ENCODE measurements at places on chromosomes 6 and 20.
A peak's percentile ranks its signal among the peaks of the same experiment; 100 is the strongest.

- DNase-seq: no peak
Measured at GRCh38 chr20:56343861-56344381, 14.9 kb upstream of the FAM210B start.

DNA sequence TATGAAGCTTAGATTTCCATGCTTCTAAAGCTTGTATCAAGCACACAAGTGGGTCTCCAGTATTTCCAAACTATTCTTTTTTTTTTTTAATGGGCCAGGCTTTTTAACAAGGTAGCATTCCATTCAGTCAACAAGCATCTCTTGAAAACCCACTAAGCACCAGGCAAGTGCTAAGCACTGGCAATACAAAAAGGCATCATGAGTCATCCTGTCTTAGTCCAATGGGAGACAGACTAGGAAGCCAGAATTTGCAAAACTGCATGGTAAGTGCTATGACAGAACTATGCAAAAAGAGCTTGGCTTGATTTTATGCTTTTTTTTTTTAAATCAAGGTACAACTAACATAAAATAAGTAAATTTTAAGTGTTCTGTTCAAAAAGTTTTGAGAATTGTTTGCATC is 109.3 kb upstream of the DST start:
- no peak for DNase-seq

- no peak for DNase-seq
Measured at GRCh38 chr20:30811885-30812671, 445.4 kb upstream of the DEFB115 start.

- DNase-seq: no peak
Measured at GRCh38 chr6:136501514-136501913, 48.7 kb downstream of the MAP7 start.

DNA sequence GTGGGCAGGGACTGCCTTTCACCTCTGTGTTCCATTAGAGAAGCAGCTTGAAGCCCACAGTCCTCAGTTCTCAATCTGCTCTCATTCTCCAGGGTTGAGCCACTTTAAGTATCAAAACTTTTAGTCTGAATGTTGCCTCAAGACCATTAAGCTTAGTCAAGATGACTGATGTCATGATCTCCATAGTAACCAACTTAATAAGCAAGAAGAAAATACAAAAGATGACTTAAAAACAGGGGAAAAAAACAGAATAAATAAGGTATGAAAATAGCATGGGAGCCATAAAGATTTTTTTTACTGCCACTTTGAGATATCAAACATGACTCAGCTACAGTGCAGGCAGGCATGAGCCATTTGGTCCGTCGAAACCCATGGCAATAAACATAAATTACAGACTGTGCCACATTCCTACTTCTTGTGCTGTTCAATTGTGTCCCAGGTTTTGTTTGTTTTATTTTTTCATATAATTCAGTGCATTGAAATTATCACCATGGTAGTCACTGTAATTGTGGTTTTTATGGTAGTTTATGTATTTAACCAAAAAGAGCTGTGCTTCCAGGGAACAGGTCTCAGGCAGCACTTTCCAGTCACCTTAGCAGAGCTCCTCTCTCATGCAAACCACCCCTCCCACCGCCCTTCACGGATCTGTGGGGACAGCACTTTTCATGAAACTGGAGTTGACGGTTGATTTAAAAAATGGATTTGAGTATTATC is 156.5 kb upstream of the INSM1 start:
- DNase-seq: no peak

DNA sequence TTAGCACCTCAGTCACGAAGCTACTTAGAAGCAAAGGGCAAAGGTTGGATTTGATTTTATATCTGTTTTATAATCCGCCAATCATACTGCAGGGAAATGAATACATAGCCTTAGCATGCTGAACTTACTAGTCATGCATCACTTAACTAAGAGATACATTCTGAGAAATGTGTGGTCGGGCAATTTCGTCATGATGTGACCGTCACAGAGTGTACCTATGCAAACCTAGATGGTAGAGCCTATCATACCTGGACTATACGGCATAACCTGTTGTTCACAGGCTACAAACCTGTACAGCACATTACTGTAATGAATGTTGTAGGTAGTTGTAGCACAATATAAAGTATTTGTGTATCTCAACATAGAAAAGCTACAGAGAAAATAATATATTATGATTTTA is 345.2 kb upstream of the RGS17 start:
- DNase-seq: no peak

DNA sequence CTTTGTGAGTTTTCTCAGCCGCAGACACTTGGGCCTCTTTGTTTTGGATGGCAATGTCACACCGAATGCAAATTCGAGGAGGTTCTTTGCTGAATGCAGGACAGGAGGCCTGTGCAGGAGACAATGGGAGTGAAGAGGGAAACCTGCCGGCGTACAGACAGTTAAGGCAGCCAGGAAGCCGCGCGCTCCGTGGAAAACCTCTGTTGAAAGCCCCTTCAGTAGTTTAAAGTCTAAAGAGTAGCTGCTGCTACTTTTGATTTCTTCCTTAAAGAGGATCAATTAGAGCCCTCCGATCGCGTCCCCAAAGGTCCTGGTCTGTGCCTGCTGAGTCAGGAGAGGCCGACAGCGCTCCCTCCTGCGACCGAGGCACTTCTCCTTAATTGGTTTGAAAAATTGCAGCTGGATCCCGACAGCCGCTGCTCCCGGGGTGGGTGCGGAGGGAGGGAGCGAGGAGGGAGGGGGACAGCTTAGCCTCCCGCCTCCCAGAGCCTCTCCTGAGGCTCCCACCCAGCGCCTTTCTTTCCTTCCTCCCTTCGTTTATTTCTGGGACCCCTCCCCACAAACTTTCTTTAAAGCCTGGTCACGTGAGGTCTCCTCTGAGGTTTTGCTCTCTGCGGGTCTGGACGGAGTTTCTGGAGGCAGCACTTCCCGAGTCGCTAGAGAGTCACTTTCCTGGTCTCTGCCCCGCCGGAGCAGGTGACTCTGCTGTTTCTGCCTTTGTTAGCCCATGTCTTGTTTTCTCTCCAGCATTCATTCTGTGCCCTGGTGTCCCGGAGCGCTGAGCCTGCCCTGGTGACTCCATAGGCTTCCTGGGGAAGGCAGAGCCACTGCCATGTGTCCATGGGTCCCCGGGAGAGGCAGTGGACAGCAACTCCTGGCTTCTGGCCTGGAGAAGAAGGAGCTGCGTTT is 22.3 kb upstream of the RPP40 start:
- DNase-seq: no peak

DNA sequence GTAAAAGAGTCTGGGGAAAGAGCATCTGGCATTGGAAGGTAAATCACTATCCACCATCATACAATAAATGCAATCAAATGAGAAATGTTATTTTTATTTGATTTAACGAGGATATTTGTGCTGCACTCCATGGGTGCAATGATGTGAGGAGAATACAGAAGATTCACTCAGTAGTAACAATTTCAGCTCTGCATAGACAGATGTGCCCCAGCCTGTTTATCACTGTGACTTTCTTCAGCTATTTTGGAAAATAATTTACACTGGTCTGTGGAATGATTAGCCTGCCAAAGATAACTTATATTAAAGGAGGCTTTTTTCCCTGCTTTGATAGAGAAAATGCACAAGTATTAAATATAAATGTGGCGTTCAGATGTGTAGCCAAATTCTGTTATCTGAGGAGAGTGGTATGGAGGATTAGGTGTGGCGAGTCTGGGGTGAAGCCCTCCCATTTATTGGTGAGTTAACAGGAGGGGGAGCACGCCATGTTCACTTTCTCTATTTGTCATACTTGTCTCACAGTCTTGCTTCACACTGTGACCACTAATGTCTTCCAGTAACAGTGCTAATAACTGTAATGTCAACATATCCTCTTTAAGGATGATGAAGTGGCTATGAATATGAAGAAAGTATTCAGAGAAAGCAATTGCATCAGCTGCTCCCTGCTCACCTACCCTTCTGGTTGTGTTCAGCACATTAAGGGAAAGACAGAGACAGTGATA is 645.6 kb downstream of the MMUT start:
- no peak for DNase-seq

DNA sequence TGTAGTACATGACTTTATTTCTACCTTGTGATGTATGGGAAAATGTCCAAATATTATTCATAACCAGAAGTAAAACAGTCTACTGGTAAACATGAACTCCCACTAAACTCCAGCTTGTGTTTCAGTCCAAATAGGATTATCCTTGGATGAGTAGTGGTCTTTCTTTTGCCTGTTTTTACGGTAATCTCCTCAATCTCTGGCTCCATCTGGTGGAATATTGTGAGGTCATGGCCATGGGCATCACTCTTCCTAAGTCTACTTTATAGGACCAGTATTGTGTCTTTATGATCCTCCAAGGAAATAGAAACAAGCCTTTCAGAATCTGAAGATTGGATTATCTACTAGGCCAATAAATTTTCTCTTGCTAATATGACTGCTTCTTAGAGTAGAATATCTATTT is 505.0 kb downstream of the BMP2 start:
- no peak for DNase-seq

GRCh38 chr6:138622967-138623366 is 123.7 kb upstream of the NHSL1 start:
- DNase-seq: no peak

- DNase-seq: peak; percentile 74
Measured at GRCh38 chr6:446418-447366, 55.1 kb downstream of the IRF4 start.

DNA sequence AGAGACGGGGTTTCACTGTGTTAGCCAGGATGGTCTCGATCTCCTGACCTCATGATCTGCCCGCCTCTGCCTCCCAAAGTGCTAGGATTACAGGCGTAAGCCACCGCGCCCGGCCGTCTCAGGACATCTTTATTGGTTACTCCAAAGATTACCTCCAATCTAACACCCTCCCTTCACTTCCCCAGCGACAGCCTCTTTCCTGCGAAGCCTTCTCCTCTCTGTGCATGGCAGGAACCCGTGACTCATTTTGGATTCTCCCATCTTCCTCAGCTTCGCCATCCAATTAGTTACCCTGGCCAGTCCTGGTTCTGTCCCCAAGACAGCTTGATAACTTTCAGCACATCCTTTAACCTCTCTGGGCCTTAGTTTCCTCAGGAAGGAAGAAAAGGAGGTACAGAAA is 51.3 kb upstream of the TOX2 start:
- DNase-seq: no peak

DNA sequence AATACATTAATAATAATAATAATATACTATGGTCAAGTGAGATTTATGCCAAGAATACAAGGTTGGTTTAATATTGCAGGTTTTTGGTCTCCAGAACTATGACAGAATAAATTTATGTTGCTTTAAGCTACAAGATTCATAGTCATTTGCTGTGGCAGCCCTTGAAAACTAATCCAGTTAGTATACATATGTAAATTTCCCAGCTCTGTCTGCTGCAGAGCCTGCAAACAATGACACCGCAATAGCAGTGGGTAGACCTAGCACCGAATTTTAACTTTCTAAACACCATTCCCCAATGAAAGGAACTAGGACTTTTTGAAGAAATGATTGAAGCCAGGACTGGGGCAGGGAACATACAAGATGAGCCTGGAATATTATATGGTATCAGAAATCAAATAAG is 647.7 kb upstream of the NRSN1 start:
- DNase-seq: no peak

DNA sequence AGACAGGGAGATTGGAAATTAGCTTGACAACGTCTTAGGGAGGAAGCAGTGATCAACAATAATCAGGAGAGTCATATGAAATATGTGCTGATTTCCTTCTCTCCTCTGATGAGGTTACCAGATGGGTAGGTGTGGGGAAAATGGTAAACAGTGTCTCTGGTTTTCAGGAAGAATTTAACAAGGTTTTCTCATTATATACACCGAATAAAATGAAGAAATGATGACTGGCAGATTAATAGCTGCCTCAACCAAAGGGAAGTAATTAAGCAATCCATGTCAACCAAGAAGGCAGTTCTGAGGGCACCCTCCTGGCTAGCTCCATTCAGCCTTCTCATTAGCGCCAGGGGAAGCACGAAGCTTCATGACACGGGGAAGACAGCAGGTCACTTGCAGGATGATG is 12.7 kb upstream of the RAMACL start:
- no peak for DNase-seq

GRCh38 chr20:59175002-59175401 is 11.4 kb downstream of the ZNF831 start:
- DNase-seq: no peak

DNA sequence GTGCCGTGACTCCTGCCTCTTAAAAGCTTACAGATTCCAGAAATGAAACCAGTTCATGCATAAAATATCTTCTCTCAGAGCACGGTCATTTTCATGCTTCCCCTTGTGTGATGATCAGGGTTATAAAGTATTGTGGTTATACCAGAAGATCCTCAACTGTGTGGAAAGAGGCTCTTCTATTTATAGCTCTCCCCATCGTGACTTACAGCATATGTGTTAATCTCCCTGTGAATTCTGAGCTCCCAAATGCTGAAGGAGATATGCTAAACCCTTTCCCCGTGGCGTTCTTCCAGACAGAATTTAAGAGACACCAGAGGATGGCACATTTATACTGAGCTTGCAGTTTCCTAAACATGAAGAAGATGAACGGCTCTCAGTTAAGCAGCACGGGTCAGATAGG is 158.8 kb downstream of the CDH26 start:
- DNase-seq: no peak

DNA sequence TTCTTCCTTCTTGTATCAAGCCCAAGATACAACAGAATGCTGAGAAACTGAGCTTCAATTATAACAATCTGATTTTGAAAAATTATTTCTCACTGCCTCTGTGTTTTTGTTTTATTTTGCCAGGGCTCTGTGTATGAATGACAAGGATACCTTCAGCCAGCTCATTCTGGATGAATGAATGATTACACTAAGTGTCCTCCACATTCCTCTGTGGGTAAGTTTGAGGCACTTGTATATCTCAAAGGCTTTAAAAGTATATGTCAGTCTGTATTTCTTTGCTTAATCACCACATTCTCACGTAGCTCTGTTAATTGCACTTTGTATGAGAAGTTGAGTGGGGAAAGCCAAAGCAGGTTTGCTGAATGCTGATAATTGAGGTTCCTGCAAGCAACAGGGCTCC is 95.1 kb downstream of the TIAM2 start:
- no peak for DNase-seq

DNA sequence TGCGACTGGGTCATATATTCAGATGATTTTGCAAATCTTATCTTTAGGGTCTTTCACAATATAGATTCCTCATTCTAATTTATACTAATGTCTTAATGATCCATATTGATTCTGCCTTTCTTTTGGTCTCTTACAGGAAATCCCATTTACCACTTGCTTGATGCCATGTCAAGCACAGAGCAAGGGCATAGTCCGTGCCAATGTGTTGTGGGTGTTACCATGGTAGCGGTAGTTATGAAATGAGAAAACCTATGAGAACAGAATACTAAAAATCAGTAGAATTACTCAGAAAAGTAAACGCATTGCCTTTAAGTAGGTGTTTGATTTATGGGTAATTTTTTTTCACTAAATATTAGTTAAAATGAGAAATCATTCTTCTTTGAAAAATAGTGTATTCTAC is 153.9 kb upstream of the RAB32 start:
- no peak for DNase-seq

DNA sequence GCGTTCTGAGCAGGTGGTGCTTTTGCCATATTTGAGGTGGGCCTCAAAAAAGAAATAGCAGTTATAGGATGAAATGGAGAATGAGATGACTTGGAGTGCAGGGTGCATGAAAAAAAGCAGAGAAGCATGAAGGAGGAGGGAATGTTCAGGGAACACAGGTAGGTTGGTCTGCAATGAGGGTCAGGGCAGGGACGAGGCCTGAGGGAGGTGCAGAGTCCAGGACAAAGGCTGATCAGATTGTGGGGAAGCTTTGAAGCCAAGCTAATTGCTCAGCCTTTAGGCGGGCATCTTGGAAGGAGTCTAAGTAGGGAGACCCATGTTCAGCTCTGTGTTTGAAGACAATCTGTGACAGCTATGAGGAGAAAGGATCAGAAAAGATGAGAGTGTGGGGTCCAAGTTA is 12.0 kb downstream of the TRAM2 start:
- no peak for DNase-seq
